ENCODE measurements at places on chromosomes 16 and 17.

DNA sequence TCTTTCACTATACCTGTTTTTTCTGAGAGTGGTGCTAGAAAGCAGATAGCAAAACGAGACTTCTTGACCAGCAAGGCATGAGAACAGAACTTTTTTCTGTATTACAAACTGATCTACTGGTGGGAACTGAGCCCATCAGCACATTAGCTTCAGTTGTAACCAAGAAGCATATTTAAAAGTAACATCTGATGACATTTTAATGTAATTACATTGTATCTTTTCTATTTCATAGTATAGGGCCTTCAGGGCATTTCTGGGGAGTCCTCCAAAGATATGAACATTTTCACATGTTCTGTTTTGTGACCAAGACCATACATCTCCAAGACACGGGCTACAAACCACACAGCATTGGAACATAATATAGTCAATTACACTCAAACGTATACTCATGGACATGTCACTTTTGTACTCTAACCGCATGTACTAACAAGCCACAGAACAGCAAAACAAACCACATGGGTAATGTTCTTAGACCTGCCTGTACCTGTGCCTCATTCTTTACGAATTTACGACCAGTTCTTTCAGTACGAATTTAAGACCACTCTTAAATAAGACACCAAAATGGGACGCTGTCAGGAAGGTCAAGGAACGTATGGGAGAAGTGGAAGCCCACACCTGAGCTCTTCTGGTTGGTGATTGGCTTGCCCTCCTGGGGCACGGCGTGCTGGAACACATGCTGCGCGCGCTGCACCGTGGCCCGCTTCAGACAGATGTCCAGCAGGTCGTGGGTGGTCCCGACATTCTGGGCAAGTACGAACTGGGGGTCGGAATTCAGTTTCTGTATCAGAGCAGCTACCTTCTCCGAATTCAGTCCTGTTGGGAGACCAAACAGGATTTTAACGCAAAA, 825 bp downstream of the BLMH start:
- DNase-seq, result peak; percentile 57

- peak; percentile 60 for DNase-seq
Measured at GRCh38 chr16:75305364-75306098, 54.1 kb upstream of the BCAR1 start.

DNA sequence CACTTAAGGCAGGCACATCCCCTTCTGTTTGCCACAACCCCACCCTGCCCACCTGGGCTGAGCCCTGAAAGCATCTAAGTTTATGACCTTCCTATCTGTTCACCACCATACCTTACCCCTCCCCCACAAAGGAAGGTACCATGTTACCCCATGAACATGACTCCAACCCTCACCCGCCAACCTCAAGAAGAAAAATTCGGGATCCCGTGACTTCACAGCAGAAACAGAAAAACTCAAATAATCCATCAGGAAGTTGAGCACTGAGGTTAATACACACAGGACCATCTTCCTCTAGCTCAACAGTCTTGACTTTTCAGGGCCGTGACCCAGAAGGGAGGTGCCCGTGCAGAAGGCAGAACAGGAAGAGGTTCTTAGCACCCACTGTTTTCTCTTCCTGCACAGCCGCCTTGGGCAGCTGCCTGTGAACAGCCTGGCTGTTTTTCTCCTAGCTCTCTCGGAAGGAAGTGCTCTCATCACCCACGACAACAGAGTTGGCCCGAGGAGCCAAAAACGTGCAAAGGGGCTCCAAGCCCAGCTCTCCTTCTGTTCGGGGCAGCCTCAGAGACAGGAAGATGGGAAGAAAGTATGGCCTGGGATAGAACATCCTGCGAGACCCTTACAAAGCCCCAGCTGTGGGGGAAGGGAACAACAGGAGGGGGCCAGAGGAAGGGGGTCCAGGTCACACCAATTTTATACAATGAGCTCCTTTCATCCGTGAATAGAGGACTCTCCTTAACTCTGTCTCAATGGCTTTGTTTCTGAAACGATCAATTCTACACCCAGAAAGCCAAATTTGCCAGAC, 101.1 kb downstream of the XYLT1 start:
- DNase-seq, result peak; percentile 56

GRCh38 chr16:72957303-72958277, 90.3 kb downstream of the ZFHX3 start:
- DNase-seq, result no peak

DNA sequence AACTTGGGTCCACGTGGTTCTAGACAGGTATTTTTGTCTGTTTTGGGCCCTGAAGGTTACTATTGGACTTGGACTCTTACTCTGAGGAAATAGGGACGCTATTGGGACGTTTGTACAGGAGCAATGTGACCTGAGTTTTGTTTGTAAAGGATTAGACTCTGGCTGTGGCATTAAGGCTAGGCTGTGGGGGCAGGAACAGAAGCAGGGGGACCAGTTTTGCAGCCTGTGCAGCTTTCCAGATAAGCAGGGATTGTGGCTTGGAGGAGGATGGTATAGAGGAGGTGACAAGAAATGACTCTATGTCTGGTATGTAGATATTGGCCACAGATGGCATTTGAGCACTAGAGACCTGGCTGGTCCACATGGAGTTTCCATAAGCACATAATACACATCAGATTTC, 12.8 kb downstream of the NOD2 start:
- no peak for DNase-seq

DNA sequence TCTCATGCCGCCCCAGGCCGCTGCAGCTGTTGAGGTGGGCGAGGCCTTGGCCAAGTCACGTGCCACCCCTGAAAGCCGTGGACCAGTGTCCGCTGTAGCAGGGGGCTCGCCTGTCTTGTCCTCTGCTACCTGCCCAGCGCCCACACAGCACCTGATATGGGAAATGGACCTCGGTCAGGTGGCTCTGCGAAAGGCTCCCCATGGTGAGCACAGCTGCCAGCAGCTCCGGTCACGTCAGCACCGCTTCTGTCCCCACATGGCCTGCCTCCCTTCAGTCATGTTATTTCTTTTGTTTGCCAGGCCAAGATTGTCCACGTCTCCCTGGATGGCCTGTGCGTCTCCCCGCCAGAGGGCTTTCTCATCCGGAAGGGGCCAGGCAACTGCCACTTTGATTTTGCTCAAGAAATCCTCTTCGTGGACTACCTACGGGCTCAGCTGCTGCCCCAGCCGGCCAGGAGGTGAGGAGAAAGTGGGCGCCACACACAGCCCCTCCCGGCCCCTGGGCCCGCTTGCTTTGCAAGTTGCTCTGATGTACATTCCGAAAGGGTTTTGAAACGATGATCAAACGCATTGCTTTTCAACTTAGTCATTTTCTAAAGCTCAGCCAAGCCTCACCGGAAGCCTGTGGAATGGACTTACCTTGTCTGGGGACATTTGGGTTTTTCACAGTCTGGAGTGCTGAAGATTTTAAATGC, 219.8 kb downstream of the KATNIP start:
- no peak for DNase-seq

DNA sequence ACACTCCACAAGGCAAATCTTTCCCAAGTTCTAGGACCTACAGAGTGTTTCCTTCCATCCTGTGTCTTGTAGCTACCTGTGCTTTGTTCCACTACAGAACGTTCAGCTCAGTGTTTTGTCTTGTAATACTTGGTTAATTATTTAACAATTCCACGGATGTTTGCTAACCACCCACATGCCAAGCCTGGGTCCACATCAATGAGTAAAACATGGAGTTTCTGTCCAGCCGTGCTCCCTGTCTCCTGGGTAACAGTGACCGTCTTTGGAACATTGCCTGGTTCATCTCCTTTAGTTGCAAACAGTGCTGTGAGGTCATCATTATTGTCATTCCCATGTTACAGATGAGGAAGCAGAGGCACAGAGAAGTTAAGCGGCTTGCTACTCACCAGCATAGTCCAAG, 41.3 kb downstream of the IRF8 start:
- no peak for DNase-seq

GRCh38 chr17:66351033-66351432, 48.6 kb downstream of the PRKCA start:
- DNase-seq, result no peak

- no peak for DNase-seq
Measured at GRCh38 chr16:56272583-56272894, 81.2 kb downstream of the GNAO1 start.

DNA sequence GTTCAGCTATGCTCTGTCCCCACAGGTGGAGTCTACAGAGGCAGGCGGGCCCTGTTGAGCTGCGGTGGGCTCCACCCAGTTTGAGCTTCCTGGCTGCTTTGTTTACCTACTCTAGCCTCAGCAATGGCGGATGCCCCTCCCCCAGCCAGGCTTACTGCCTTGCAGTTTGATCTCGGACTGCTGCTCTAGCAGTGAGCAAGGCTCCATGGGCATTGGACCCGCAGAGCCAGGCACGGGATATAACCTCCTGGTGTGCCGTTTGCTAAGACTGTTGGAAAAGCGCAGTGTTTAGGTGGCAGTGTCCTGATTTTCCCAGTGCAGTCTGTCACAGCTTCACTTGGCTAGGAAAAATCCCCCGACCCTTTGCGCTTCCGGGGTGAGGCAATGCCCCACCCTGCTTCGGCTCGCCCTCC, 89.1 kb downstream of the BCAS3 start:
- DNase-seq, result no peak

GRCh38 chr16:3642397-3643094, 11.9 kb upstream of the DNASE1 start:
- no peak for DNase-seq

- no peak for DNase-seq
Measured at GRCh38 chr17:17077861-17078732, 35.8 kb downstream of the MPRIP start.

GRCh38 chr17:21089145-21089544, 37.6 kb upstream of the DHRS7B start:
- DNase-seq, result no peak

GRCh38 chr17:4004517-4005295, 40.5 kb upstream of the ATP2A3 start:
- DNase-seq, result peak; percentile 65

GRCh38 chr16:57325458-57325857, 33.1 kb upstream of the CCL22 start:
- DNase-seq, result no peak

DNA sequence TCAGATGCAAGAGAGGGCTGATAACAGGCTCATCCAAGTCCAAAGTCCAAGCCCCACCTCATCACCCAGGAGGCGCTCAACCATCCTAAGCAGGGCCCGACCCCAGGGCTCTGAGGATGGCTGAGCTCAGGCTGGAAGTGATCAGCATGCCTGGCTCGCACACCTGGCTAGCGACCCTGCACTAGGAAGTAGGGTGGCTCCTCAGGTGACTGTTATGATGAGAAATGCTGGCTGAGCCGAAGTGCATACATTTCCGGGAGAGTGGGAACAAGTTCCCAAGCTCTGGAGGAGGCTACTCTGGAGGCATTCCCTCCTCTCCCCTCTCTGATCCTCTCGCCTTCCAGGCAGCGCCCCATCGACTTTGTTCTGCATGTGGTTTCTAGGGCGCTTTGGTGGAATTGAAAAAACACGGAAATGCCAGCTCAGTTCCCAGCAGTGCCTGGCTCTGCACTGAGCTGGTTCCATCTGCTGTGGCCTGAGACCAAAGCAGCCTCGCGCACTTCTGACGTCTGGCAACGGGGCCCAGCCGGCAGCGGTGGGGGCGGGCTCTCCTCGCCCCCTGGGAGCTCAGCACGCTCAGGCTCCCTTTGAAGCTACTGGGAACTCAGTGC, 130.3 kb downstream of the IRF8 start:
- DNase-seq, result no peak

GRCh38 chr16:912322-912683, 58.5 kb downstream of the LMF1 start:
- no peak for DNase-seq

- no peak for DNase-seq
Measured at GRCh38 chr17:56641894-56642293, 48.4 kb downstream of the NOG start.

GRCh38 chr17:71398025-71398424, 722.8 kb upstream of the SOX9 start:
- no peak for DNase-seq

- DNase-seq, result no peak
Measured at GRCh38 chr16:12061336-12062055, 85.0 kb downstream of the SNX29 start.

DNA sequence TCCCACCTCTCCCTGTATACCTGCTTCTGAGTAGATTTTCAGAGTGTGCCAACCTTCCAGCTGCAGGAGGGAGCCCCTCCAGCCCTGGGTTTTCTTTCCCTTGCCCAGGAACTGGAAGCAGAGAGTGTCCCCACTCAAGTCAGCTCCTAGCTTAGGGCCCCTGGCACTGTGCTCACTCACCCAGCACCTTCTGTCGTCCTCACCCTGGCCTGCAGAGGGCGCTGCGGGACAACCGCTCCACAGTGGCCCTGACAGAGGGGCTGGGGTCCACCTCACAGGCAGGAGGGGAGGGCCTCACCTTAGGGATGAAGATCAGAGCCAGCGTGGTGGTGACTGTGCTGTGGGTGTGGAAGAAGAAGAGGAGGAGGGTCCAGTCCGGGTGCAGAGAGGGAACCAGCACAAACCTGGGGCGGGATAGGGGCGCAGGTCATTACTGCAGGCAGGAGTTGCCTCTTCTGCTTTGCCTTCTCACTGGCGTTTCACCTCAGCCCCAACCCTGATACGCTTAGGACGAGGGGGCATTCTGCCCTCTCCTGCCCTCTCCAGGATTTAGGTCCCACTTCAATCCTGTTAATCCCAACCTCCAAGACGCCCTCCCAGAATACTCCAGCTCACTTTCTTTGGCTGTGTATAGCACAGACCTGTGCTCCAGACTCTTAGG, 10.0 kb downstream of the GPR179 start:
- DNase-seq, result peak; percentile 60

All from activated CD4-positive, alpha-beta T cell treated with anti-CD3 and anti-CD28 coated beads, Interleukin-2, amount 50 U/mL, for 48 hours (primary cell).